Nephron progenitor cell (in vitro differentiated cells): ENCODE measurements at places on chromosomes 3 and 15.

- DNase-seq, result no peak
Observed at GRCh38 chr15:28023422-28023821, 75.7 kb downstream of the OCA2 start.

GRCh38 chr3:152198665-152199064 lies 70.1 kb upstream of the MBNL1 start:
- no peak for DNase-seq

DNA sequence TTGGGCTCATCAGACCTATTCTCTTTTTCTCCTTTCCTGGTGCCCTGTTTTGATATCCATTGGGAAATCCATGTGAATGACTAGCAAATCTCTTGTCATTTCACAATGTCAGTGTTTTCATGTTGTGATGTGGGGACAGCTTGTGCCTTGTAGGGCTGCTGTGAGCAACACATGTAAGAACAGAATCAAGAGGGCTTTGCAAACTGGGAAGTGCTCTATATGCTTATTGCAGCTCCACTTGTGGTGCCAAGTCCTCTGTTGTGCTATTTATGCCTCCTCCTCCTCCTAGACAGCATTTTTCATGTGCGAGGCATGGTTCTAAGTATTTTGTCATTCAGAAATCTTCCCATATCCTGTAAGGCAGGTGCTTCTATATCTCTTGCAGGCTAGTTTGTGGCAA lies 56.4 kb downstream of the ZNF621 start:
- no peak for DNase-seq

- DNase-seq, result no peak
Observed at GRCh38 chr15:25715536-25716413, 147.4 kb downstream of the ATP10A start.

DNA sequence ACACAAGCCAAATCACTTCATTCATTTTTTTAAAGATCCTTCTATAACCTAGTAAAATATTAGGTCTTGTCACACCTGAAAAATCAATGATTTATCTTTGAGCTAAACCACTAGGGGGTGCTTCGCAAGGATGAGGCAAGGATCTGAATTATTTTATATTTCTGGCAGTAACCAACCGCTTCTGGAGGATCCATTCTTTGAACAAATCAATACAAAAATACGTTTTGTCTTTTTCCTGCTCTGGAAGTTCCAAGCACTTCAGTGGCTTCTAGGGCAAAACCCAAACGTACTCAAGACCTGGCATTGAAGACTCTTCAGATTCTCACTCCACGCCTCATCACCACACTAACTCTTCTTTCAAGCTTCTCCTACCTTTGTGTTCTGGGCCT lies 486 bp downstream of the LSG1 start:
- DNase-seq, result no peak

DNA sequence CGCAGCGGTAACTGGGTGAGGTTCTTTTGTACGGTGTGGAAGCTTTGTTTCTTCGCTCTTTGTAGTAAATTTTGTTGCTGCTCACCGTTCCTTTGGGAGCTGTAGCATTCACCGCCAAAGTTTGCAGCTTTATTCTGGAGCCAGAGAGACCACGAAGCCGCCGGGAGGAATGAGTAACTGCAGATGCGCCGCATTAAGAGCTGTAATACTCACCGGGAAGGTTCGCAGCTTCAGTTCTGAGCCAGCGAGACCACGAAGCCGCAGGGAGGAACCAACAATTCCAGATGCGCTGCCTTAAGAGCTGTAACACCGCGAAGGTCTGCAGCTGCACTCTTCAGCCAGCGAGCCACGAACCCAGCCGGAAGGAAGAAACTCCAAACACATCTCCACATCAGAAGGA lies 56.0 kb upstream of the DYNC1LI1 start:
- no peak for DNase-seq
